ENCODE measurements at places on chromosomes 12 and 14.

- no peak for DNase-seq
Observed at GRCh38 chr14:103188810-103189480, 65.7 kb downstream of the TNFAIP2 start.

DNA sequence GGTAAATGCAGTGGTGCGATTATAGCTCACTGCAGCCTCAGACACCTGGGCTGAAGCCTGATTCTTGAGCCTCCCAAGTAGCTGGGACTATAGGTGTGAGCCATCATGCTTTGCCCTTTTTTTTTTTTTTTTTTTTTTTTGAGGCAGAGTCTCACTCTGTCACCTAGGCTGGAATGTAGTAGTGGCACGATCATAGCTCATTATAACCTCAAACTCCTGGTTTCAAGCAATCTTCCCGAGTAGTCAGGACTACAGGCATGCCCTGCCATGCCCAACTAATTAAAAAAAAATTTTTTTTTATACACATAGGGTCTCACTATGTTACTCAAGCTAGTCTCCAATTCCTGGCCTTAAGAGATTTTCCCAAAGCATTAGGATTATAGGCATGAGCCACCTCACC, 6.9 kb downstream of the ATP2A2 start:
- DNase-seq, result no peak

- DNase-seq, result peak; percentile 80
Observed at GRCh38 chr14:69288011-69288771, 28.2 kb downstream of the GALNT16 start.

DNA sequence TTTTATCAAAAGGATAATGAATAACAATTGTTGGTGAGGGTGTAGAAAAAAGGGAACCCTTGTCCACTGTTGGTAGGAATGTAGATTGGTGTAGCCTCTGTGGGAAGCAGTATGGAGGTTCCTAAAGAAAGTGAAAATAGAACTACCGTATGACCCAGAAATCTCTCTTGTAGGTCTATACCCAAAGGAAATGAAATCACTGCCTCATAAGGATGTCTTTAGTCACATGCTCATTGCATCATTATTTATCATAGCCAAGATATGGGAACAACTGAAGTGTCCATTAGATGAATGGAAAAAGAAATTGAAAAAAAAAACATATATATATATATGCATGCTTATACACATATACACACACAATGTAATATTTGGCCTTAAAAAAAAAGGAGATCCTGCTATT, 158.8 kb upstream of the NPAS3 start:
- DNase-seq, result peak; percentile 35

- DNase-seq, result peak; percentile 49
Observed at GRCh38 chr14:64266239-64266638, 27.9 kb downstream of the ESR2 start.

GRCh38 chr14:20343092-20343861, at the start of gene PARP2:
TSS of gene PARP2 (plus strand) at chr14:20343635. CDS start at chr14:20343642, 7 bp downstream.
- DNase-seq, result peak; percentile 99

DNA sequence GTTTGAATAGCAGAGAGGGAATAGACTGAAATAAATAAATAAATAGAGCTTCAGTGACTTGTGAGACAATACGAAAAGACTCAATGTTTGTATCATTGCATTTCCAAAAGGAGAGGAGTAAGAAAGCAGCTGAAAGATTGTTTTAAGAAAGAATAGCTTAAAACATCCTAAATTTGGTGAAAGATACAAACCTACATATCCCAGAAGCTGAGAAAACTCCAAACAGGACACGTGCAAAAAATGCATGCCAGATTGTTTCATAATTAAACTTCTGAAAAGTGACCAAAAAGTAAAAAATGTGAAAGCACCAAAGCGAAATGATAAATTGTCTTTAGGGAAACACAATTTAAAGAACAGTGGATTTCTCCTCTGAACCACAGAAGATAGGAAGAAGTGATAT, 711.0 kb downstream of the AACS start:
- DNase-seq, result no peak

- DNase-seq, result peak; percentile 23
Observed at GRCh38 chr12:89320735-89321134, 31.6 kb downstream of the DUSP6 start.

DNA sequence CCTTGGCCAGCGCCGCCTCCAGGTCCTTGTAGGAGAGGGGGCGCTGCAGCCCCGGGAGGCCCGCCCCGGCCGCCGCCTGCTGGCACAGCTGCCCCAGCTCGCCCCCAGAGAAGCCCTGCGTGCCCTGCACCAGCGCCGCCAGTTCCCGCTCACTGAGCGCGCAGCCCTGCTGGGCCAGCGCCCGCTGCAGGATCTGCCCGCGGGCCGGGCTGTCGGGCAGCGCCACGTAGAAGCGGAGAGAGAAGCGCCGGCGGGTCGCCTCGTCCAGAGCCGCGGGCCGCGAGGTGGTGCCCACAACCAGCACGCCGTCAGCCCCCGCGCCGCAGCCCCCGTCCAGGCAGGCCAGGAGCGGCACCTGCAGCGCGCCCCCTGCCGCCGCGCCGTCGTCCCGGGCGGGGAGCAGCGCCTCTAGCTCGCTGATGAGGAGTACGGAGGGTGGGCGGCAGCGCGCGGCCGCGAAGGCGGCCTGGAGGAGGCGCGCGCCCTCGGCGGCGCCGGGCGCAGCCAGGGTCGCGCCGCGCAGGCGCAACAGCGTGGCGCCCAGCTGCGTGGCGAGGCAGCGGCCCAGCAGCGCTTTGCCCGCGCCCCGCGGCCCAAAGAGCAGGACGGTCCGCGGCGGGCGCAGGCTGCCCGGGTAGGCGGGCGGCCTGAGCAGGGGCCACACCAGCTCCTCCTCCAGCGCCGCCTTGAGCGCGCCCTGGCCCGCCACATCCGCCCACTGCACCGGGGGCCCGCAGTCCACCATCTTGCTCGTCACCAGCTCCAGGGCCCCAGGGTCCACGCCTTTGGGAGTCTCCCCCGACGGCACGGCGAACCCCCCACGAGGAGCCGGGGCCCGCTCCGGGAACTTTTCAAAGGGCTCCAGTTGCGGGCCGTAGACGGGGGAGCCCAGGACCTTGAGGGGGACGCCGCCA, 27.7 kb downstream of the FIGNL2 start:
- peak; percentile 39 for DNase-seq

- DNase-seq, result no peak
Observed at GRCh38 chr12:100265732-100266584, 921 bp downstream of the DEPDC4 start.

DNA sequence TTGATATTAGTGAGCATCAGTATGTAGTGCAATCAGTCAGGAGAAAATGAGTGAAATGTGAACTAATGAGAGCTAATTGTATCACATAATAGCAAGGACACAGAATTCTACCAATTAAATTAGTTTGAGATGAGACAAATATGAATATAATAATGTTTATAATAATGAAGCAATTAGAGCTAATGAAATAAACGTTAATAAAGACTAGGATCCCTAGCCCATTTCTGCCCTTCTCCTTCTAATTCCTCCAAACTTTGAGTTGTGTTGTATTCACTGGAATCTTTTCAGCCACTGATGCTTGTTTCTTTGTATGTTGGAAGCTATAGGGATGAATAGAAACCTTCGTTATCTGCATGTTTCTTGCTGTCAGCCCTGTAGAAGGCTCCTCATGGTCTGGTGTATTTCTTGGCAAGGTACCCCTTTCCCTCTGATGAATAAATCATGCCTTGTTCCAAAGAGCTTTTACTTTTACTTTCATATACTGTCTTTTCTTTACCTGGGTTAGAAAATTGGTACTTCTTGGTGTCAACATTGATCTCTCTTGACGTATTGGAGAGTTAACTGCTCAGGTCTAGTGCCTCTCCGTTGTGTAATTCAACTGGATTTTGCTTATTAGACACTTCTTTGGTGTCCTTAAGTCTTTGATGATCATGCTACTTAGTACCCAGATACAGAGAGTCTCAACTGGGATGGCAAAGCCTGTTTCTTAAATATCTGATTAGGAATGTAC, 154.8 kb downstream of the PTCSC3 start:
- no peak for DNase-seq

DNA sequence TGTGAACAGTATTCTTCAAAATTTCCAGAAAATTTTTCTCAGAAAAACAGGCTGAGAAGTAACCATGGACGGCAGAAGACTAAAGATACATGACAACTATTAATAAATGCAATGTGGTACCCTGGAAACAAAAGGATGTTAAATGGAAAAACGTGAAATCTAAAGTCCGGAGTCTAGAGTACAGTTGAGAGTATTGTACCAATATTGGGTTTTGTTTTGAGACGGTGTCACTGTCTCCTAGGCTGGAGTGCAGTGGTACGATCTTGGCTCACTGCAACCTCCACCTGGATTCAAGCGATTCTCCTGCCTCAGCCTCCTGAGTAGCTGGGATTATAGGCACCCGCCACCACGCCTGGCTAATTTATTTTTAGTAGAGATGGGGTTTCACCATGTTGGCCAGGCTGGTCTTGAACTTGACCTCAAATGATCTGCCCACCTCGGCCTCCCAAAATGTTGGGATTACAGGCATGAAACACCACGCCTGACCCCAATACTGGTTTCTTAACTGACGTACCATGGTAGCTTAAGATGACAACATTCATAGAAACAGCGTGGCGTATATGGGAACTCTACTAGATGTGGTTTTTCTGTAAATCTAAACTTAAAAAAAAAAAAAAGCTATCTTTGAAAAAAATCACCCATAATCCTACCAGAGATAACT, 16.8 kb upstream of the TDG start:
- DNase-seq, result no peak

DNA sequence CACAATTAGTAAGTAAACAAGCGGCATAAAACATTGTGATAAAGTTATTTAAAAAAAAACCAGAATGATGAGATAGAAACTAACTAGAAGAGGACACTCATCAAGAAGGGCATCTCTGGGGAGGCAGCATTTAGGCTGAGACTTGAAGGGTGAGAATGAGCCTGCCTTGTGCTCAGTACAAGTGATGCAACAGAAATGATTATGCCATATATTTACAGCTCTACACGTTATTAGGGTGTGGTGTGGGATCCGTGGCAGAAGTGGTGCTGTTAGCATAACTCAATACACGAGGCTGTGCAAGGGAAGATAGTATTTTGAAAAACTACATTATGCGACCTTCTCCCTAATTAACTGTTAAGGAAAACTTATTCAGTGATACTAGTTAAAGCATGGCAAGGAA, 178.5 kb upstream of the ATF7IP start:
- no peak for DNase-seq

GRCh38 chr12:58159941-58160340, 218.6 kb downstream of the ATP23 start:
- no peak for DNase-seq

DNA sequence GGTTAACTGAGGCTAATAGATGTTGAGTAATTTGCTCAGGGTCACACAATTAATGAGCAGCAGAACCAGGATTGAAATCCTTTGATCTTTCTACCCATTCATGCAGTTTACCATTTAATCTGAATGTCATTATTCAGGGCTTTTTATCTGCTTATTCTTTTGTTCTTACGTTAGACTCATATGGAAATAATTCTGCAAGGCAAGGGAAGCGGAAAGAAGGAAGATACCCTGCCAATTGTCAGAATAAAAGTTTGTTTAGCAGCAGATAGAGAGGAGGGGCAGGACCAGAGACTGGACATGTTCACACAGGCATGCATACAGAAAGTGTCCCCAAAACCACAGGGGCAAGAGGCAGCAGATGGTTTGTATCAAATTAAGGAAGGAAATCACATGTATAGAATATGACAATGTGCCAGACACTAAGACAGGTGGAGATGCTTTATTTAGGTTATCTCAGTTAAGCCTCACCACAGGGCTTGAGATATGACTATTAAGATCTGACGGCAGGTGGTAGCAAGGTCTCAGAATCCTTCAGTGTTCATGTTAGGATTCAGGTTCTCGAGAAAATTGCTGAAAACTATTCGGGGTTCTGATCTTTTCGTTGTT, 29.8 kb downstream of the BRMS1L start:
- DNase-seq, result no peak

GRCh38 chr12:12559719-12560296, 2.9 kb downstream of the DUSP16 start:
- no peak for DNase-seq

- DNase-seq, result peak; percentile 12
Observed at GRCh38 chr14:76337635-76338545, 38.0 kb upstream of the ESRRB start.

DNA sequence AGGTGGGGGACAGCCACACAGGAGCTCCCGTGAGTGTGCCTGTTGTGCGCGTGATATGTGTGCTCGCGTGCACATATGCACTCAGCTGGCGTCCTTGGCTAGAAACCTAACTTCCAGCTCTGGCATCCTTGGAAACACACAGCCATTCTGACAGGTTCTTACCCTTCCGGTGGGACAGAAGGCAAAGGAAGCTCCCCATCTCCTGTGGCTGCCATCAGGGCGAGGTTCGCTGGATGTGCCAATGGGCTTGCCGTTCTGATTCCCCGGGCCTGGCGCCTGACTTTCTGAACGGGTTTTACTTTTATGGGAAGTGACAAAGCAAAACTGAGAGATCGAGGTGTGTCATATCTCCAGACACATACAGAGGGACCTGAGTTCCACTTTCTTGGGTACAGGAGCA, 124.7 kb downstream of the PAPOLA start:
- DNase-seq, result no peak

GRCh38 chr14:94974893-94975292, 182.4 kb downstream of the DICER1 start:
- DNase-seq, result no peak

DNA sequence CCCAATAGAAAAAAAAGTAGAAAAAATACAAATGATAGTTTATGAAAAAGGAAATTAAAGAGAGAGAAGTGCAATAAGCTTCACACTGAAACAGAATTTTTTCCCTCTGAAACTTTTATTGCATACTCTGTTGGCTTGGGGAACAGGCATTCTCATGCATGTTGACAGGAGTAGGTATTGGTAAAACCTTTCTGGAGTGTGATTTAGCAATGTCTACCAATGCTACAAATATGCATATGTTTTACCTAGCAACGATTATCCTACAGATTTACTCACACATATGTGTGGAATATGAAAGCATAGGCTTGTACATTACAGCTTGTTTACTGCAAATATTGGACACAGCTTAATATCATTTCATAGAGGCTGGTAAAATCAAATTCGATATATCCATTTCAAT, 125.7 kb upstream of the MYF6 start:
- no peak for DNase-seq

DNA sequence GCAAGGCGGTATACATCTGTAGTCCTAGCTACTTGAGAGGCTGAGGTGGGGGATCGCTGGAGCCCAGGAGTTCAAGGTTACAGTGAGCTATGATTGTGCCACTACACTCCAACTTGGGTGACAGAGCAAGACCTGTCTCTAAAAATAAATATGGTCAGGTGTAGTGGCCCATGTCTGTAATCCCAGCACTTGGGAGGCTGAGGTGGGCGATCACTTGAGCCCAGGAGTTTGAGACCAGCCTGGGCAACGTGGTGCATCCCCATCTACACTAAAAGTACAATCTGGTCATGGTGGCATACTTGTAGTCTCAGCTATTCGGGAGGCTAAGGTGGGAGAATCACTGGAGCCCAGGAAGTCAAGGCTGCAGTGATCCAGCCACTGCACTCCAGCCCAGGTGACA, 40.6 kb downstream of the HECTD1 start:
- no peak for DNase-seq

GRCh38 chr14:91349481-91350074, 68.0 kb downstream of the CCDC88C start:
- no peak for DNase-seq

GRCh38 chr14:104131968-104132732, 6.2 kb upstream of the KIF26A start:
- no peak for DNase-seq

GRCh38 chr12:111840807-111841206, 1.2 kb upstream of the MAPKAPK5 start:
- DNase-seq, result peak; percentile 13

- no peak for DNase-seq
Observed at GRCh38 chr14:52900731-52901130, 50.1 kb downstream of the FERMT2 start.
